MCF 10A (cell line): ENCODE measurements at places on chromosomes 6 and 20. TPM values are rescaled to one million over a fixed set of nuclear protein-coding genes. Genes with fewer than 3 reads are reported as not detected.

Gene SLC22A1
- total RNA-seq: 0.86 and 1.4 TPM in 2 replicates

Gene EYA4
- total RNA-seq: not detected in 2 replicates

GRCh38 chr6:117280922-117281321 is 15.6 kb downstream of the VGLL2 start:
- H3K4me3 ChIP-seq: no peak overlapping the region
- H3K27ac ChIP-seq: no peak overlapping the region
- peaks cover 13% of the 10 kb centered on the region for H3K27me3 ChIP-seq
- DNase-seq: peak; percentile 54
- H3K4me1 ChIP-seq: no peaks in the 10 kb centered on the region
- H3K36me3 ChIP-seq: no peaks in the 10 kb centered on the region

Gene IL17F
- not detected in 2 replicates for total RNA-seq

DNA sequence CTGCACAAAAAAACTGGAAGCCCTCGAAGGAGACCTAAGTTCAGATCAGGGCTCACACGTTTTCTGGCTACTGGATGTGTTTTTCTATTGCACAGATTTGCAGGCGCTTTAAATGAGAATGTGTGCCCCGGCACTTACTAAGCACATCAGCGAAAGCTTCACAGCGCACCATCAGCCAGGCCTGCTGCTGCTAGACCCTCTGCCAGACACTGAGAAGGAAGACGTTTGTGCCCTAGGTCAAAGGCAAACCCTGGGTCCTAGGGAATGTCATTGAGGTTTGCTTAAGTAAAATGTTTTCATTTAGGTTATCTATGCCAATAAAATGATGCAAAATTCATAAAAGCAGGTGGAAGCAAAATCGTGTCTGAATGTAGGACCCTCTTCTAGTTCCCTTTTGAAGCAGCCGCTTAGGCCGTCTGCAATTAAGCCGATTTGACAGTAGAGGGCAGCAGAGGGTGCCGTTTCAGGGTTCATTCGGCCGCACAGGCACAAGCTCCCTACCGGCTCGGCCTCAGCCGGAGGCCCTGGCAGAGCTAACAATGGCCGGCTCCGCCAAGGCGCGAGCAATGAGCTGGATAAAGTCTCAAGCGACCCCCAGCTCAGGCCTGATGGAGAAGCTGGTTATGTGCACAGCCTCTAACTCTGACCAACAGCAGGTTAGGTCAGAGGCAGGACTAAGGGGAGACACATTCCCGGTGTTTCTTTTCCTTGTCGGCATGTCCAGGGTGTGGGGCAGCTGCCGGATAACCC is 107.2 kb upstream of the FOXA2 start:
- peaks cover 13% of the 10 kb centered on the region for H3K4me1 ChIP-seq
- peak; percentile 74 for DNase-seq
- no peak overlapping the region for H3K27ac ChIP-seq
- H3K36me3 ChIP-seq: no peaks in the 10 kb centered on the region
- H3K4me3 ChIP-seq: no peak overlapping the region
- no peaks in the 10 kb centered on the region for H3K27me3 ChIP-seq

DNA sequence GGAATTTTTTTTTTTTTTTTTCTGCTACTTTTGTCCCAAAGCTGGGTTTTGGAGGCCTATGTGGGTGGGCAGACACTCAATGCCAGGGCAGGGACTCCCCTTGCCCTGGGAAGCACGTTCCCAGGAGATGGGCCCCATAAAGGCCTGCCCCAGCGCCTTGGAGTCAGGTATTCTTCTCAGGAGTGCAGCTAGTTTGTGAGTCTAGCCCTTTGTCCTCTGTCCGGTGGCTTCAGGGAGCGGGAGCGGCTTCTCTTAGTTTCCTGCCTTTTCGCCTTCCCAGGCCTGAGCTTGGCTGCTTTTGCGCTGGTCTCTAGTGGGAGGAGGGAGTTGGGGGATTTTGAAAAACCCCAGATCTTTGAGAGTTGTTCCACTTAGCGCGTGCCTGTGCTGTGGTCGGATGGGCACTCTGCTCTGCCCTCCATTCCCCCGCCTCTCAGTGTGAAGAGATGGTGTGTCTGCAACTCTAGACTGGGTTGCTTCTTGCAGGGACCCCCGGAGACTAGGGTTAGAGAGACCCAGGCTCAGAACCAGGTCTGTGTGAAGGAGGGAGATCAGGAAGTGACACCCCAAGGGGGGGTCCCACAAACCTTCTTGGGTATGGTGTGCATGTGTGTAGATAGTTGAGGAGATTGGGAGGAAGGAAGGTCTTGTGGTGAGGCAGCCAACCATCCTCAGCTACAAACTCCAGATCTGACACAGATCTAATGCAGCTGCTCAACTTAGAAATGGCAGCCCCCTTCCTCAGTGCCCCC is 1.3 kb downstream of the PLCG1 start:
- no peaks in the 10 kb centered on the region for H3K27me3 ChIP-seq
- H3K36me3 ChIP-seq: peaks cover under 1% of the 10 kb centered on the region

Gene PRL
- not detected in 2 replicates for total RNA-seq

DNA sequence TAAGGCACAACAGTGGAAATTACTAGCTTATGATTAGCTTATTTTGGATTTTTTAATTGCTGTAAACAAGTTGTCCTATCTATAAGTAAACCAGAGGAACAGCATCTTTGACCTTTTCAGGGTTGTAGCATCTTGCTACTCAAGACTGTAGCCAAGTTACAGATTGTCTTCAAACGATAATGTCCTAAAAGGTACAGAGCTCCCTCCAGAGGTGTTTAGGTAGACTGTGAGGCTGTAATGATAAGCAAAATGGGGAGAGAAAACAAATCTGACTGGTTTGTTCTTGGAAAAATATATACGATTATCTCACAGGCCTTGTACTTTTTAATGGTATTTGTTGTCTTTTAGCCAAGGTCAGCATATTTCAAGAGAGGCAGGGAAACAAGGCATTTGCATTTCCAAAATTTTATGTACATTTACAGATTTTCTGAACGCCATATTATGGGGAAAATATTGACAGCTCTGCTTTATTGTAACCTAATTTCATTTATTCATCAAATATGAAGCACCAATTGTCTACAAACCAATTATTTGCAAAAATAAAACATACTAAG is 273.4 kb downstream of the MEI4 start:
- no peak overlapping the region for H3K4me3 ChIP-seq
- no peak overlapping the region for H3K27ac ChIP-seq
- no peaks in the 10 kb centered on the region for H3K36me3 ChIP-seq
- DNase-seq: peak; percentile 42
- no peaks in the 10 kb centered on the region for H3K4me1 ChIP-seq

DNA sequence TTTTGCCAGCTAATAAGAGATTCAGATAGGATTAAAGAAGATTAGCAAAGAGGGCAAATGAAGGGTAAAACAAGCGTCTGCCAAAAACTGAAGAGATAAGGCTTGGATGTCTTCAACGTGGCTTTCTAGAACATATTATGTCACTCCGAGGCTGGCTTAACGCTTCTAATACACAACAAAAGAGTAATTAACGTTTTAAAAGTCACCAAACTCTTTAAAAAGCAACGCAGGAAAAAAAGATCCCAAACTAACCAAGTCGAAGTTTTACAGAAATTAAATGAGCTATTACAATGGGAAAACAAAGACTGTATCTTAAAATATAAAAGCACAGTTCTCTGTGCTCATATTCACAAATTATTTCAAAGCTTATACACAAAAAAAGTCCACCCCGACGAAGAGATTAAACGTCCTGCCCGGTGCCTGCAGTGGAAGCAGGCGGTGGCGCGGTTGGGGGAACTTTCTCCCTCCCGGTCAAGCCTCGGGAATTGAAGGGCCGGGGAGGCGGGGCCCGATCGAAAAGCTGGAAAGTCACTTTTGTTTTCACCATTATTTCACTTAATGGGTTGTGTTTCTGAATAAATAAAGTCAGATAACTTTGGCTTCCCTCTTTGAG is 1.2 kb downstream of the MAK start:
- DNase-seq: no peak
- no peak overlapping the region for H3K27ac ChIP-seq
- H3K4me3 ChIP-seq: peak overlapping the region; percentile 74
- no peaks in the 10 kb centered on the region for H3K36me3 ChIP-seq
- H3K27me3 ChIP-seq: peaks cover 60% of the 10 kb centered on the region

- H3K27ac ChIP-seq: no peak overlapping the region
- H3K4me3 ChIP-seq: no peak overlapping the region
- no peak for DNase-seq
- no peaks in the 10 kb centered on the region for H3K4me1 ChIP-seq
Measured at GRCh38 chr20:64189530-64189966, 25.3 kb downstream of the MYT1 start.

DNA sequence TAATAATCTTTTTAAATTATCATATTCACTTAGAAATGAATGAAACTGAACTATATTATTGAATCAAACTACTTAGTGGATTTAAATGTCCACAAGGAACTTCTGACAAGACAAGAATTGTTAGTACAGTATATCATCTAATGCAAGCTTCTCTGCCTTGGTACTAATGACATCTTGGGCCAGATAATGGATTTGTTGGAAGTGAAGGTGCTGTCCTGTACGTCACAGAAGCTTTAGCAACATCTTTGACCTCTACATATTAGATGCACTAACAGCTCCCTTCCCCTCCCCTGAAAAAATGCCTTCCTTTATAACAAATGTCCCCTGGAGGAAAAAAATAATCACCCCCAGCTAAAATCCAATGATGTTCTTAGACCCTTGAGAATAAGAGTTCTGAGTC is 695.8 kb upstream of the EYS start:
- no peaks in the 10 kb centered on the region for H3K4me1 ChIP-seq
- DNase-seq: no peak
- H3K27ac ChIP-seq: no peak overlapping the region
- no peaks in the 10 kb centered on the region for H3K36me3 ChIP-seq

DNA sequence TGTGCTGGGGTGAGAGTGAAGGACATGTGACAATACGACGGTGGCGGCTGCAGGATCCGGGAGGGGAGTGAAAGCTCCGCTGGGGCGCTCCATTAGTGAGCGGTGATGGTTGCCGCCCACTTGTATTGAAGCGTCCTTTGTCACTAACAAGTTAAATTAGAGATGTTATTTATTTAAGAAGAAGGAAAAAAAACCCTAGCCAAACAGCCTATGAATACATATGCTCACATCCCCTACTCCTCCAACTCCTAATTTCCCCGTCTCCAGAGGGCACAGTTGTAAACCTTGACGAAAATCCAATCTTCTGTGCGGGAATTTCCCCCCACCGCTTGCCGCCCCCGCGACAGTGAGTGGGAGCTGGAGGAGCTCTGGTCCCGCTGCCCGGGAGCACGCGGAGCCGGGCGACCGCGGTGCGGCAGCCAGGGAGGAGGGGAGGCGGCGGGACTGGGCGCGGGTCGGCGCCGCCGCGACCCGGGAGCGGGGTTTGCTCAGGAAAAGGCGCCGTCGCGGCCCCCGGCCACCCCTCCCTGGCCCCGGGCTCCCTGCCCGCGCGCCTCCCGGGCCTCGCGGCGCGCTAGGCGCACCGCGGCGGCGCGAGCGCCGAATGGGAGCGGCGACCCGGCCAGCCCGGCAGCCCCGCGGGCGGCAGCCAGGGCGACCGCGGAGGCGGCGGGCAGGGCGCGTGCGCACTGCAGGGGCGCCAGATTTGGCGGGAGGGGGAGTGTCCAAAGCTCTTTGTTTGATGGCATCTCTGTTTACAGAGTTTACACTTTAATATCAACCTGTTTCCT is at the start of gene MYB:
Gene MYB, plus strand, starts transcription at position 767 of the 791 bp plus-strand sequence. CDS start 206 bp downstream, outside the sequence.
- DNase-seq: peak; percentile 62
- H3K4me1 ChIP-seq: peaks cover 10% of the 10 kb centered on the region
- peaks cover 6% of the 10 kb centered on the region for H3K36me3 ChIP-seq
- H3K27ac ChIP-seq: no peak within 1 kb of the TSS

DNA sequence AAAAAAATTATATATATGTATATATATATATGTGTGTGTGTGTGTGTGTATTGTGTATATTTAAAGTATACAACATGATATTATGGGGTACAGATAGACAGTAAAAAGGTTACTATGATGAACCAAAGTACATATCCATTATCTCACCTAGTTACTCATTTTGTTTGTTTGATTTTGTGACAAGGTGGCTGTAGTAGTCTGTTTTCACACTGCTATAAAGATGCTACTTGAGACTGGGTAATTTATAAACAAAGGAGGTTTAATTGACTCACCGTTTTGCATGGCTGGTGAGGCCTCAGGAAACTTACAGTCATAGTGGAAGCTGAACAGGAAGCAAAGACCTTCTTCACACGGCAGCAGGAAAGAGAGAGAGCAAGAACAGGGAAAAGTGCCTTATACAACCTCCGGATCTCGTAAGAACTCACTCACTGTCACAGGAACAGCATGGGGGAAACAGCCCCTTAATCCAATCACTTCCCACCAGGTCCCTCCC is 30.2 kb upstream of the DACT2 start:
- DNase-seq: no peak
- H3K36me3 ChIP-seq: no peaks in the 10 kb centered on the region
- peaks cover 66% of the 10 kb centered on the region for H3K27me3 ChIP-seq

DNA sequence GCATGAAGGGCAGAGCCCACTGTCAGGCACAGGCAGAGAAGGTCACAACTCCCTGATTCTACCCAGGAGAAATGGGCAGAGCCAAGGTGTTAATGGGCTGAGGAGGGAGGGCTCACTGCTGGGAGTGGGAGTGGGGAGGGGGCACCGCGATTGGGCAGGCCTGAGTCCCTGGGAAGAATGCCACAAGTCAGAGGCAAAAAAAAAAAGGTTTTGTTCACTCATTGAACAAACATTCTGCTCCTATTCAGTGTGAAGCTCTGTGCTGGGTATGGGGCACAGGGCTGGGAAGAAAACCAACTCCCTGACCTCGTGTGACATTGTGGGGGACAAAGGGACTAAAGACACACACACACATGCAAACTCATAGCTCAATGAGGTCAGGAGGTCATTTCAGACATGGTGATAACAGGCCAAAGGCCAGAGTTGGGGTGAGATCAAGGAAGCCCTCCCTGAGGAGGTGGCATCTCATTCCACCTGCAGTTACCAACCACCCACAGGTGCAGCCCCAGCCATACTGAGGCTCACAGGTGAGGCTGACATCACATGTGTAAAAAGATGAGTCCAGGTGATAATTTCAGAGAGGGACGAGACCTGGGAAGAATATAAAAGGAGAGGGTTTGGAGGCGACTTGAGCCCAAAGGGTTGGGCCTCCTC is 3.2 kb upstream of the PMEPA1 start:
- H3K27me3 ChIP-seq: no peaks in the 10 kb centered on the region
- peaks cover 55% of the 10 kb centered on the region for H3K4me1 ChIP-seq
- H3K36me3 ChIP-seq: no peaks in the 10 kb centered on the region

Gene FARS2
- 13.0 and 18.2 TPM in 2 replicates for total RNA-seq

DNA sequence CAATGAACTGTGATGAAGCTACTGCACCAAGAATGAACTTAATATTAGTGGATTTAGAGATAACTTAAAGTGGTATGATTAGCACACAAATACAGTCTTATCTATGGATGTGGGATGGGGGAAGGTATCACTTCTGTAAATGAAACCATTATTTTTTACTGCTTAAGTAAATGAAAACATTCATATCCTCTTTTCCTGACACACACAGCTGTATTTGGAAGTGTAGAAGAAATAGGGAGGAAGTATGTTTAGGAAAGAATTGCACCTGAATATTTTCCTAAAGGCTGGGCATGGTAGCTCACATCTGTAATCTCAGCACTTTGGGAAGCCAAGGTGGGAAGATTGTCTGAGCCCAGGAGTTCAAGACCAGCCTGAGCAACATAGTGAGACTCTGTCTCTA is 96.8 kb downstream of the HIVEP2 start:
- H3K4me1 ChIP-seq: peaks cover 62% of the 10 kb centered on the region
- peaks cover 10% of the 10 kb centered on the region for H3K36me3 ChIP-seq
- no peak for DNase-seq
- H3K27ac ChIP-seq: no peak overlapping the region
- H3K4me3 ChIP-seq: no peak overlapping the region
- H3K27me3 ChIP-seq: no peaks in the 10 kb centered on the region
